Pulmonary artery endothelial cell (primary cell): ENCODE measurements at places on chromosomes 1 and 21.

- no peak for DNase-seq
These were observed 7.4 kb upstream of the DEGS1 start for GRCh38 chr1:224175617-224176016.

GRCh38 chr1:96234299-96234698 is 487.3 kb upstream of the PTBP2 start:
- no peak for DNase-seq

DNA sequence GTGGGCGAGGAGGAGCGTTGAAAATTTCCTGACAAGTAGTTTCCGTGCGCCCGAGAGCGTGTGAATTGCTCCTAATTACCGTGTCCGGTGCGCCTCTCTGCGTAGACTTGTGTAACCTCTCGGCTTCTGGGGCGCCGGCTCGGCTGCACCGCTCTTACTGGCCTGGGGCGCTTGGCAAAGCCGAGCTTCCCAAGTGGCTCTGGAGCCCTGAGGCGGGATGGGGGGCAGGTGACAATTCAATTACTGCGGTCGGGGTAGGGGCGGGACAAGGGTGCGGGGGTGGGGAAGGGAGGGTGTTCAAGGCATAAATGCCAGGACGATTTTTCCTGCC is 392 bp upstream of the DMRTA2 start:
- DNase-seq, result no peak

- DNase-seq, result no peak
These were observed 3.9 kb downstream of the ADIPOR1 start for GRCh38 chr1:202954057-202954745.

DNA sequence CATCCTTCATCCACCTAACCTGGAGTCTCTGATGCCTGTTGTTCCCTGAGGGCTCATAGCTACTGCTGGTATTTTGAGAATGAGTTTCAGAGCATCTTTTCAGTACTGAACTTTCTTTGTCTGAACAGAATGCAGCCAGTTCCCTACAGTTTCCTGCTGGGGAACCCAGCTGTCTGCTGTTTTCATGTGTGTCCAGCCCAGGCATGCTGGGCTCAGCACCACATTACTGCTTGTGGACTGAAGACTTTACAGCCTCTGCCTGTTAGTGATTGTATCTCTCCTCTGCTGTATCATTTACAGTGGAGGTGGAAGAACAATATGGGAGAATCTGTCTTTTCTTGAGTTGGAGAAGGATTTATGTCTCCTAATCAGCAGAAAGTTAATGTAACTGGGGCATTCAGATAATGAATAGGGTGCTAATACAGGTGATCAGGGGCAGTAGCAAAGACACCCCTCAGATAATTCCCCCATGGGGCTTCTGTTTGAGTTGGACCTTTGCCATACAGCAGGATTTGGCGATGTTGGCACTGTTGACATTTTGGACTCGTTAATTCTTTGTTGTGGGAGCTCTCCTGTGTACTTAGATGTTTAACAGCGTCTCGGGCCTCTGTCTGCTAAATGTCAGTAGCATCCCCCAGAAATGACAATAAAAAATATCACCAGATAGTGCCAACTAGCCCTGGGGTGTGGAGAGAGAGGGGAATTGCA is 207.7 kb downstream of the HHAT start:
- DNase-seq, result no peak
